ENCODE measurements at places on chromosomes 3 and 15.
A peak's percentile ranks its signal among the peaks of the same experiment; 100 is the strongest.

DNA sequence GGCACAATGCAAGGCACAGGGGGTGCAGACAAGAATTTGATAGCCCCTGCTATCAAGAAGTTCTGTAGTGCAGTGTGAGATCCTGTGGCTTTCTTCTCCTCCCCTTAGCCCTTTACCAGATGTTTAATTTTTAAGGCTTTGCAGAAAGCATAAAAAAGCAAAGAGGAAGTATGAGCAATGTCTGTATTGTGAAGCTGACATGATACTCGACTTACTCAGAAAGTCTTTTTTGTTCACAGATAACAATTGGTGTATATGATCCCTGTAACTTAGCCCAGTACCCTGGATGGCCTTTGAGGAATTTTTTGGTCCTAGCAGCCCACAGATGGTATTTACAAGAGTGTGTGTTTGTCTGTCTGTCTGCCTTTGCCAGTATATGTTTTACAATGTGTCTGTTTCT, 58.9 kb downstream of the ATG7 start:
- no peak for DNase-seq

GRCh38 chr3:189890496-189890895, 230.2 kb downstream of the P3H2 start:
- peak; percentile 63 for DNase-seq

DNA sequence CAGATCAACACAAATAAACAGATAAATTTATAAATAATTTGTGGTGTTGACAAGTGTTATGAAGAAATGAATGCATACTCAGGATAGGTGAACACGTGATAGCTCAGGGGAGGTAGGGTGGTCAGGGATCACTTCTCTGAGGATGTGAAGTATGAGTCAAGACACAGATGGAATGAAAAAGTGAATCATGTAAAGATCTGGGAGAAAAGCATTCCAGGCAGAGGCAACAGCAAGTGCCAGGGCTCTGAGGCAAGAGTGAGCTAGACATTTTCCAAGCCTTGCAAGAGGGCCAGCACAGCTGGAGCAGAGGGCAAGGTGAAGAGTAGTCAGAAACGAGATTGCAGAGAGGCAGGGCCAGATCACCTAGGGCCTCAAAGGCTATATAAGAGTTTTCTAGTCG, 177.8 kb downstream of the WNT5A start:
- no peak for DNase-seq

GRCh38 chr3:112497897-112498548, 1.2 kb downstream of the BTLA start:
- no peak for DNase-seq

Data from hematopoietic multipotent progenitor cell treated with erythropoietin and hydrocortisone succinate and interleukin-3 and kit ligand, for 8 days (in vitro differentiated cells).